NCI-H774 (cell line): ENCODE measurements at places on chromosomes 12 and 14.

DNA sequence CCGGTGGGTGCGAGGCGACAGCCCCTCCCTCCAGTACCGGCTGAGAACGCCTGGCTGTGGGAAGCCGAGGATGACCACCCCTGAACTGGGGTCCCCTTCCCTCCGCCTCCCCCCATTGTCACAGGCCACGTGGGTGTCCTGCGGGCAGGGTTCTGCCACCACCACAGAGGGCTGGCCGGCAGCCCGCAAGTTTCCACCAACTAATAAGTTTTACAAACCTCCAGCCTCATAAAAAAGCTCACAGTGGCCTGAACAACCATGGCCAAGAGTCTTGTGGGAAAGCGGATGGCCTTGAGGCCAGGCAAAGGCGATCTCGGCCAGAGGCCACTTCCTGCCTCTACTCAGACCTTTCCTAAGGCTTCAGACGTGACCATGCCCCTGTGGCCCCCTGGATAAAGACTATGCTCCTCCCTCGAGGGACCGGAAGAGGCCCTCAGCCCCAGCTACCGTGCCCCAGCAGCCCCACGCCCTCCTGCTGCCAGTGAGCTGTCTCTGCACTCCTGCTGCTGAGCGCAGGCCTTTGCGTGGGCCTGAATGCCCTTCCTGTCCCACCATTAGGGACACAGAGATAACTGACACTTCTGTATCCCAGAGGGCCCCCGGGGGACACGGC, 46.1 kb upstream of the DLK1 start:
- no peak for DNase-seq

GRCh38 chr12:66679461-66680084, 697 bp upstream of the GRIP1 start:
- no peak for DNase-seq

DNA sequence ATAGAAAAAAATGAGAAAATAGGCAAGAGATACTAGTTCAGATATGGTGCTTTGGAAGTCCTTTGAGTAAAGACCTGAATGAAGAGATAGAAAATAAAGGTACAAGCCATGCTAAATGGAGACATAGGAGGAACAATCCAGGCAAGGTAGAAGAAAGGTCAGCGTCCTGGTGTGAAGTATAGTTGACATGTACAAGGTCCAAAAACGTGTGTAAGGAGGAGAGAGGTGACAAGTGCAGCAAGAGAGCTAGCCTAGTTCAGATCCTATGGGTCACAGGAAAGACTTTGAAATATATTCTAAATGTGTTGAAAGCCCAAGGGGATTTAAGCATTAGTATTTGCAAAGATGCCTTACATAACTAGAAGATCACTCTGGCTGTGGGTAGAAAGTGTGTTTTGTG, 88.2 kb downstream of the SLCO1B1 start:
- DNase-seq: no peak

DNA sequence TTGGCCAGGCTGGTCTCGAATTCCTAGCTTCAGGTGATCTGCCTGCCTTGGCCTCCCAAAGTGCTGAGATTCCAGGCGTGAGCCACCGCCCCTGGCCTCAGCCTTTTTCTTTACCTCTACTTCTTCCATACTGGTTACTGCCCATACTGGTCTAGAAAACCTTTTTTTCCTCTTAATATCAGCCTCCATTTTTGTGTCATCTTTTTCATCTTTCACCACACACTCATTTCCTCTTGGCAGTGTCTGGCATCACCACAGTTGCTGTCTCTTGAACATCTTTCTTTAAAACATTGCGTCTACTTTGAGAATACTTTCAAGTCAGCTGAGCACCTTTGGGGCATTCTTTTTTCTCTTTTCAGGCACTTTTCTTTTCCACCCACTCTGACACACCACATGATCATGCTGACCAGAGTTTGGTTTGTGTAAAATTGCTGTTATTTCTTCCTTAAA, 32.7 kb downstream of the DDX47 start:
- no peak for DNase-seq

- no peak for DNase-seq
Observed at GRCh38 chr14:91143862-91144261, 30.0 kb downstream of the DGLUCY start.

GRCh38 chr14:23910101-23910875, 43.3 kb upstream of the DHRS4 start:
- no peak for DNase-seq

DNA sequence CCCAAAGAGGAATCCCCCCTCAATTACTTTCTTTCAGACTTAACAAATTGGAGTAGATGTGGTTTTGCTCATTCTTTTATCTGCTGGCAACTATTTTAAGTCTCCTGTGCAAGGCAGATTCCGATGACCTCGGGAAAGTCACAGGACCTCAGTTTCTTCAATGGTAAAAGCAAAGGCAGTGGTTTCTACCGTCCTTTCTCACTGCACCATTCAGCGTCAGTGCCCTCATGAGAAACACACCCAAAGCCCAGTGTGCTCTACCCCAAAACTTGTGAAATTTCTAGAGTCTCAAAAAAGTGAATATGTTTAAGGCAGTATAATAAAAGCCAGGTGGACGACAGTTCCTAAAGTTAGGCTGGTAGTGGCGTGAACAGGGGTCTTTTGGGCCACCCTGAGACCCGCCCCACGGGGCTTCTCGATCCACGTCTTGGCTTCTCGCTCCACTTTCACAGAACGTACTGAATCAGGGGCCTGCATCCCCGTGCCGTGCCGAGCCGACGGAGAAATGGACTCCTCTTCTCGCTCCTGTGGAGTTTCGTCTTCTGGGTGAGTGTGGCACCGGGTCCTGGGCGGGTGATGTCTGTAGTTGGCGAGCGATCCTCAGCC, 1.3 kb upstream of the ARHGAP5 start:
- no peak for DNase-seq

DNA sequence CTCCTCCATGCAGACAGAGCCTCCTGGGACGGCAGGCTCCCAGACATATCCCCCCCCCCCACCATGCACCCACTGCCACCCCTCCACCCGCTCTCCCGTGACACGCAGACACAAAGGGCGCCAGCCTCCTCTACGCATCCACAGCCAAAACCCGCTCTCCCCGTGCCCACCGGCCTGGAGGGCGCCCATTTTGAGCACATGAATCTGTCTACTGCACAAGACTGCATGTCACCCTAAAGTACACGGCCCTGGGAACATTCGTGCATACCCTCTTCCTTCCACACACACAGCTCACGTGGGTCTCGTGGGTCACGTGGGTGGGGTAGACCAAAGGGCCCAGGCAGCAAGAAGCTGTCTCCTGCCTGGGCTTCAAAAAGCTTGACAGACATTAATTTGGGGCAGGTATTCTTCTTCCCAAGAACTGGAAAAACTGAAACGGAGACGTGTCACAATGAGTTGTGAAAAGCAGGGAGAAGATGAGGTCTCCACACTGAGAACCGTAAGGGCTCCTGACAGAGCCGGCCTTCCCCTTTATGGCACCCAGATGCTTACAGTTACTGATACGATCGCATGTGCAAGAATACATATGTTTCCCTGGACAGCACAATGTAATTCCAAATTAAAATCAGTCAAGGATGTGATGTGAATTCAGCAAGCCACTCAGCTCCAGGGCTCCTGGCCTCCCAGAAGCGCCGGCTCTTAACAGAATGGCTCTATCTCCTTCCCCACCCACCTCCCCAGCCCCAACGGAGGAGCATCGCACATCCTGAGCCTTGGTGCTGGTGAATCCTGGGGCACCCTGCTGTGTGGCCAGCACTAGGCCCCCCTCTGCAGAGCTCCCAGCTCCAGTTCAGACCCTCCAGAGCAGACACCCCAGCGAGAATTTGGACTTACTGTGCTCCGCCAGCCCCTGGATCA, 1.9 kb downstream of the TGFB3 start:
- no peak for DNase-seq

DNA sequence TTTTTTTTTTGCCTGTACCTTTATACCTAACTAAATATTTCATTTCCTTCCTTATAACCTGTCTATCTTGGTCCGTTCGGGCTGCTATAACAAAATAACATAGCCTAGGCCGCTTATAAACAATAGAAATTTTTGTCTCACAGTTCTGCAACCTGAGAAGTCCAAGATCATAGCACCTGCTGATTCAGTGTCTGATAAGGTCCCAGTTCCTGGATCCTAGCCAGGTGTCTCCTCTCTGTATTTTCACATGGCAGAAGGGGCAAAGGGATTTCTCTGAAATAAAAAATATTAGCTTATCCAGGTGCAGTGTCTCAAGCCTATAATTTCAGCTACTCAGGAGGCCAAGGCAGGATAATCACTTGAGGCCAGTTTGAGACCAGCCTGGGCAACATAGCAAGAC, 1046.6 kb upstream of the USP15 start:
- DNase-seq: peak; percentile 53
